ENCODE measurements at places on chromosomes 2 and 18.

GRCh38 chr2:119702918-119703401 lies 24.0 kb downstream of the TMEM177 start:
- DNase-seq: peak; percentile 45

DNA sequence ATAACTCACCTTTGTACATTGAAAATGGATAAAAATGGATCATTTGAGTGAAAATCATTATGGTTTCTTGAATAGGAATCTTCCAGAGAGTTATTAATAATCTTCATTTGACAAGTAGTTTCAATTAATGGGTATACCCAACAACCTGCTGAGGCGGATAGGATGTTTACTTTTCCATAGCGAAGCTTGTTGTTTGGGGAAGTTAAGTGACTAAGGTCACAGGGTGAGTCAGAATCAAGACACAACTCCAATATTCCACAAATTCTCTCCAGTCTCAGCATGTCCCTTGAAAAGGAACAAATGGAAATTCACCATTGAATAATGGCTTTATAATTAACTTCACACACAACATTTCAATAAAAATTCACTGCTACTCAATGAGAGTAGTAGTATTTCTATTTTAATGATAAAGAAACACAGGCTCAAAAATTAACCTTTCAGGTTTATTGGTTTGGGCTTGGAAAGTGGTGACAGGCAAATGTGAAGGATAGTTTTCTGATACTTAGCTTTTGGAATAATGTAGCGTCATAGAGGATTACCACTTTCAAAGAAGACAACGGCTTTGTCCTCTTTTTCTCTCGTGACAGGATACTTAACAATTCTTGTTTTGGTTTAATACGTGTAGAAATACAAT lies 211.3 kb downstream of the GPD2 start:
- no peak for DNase-seq

GRCh38 chr2:223019390-223019930 lies 32.5 kb upstream of the KCNE4 start:
- no peak for DNase-seq

GRCh38 chr2:134027980-134028379 lies 225.9 kb upstream of the MGAT5 start:
- DNase-seq: no peak

- DNase-seq: no peak
Observed at GRCh38 chr18:14922031-14922430, 174.1 kb downstream of the ANKRD30B start.

DNA sequence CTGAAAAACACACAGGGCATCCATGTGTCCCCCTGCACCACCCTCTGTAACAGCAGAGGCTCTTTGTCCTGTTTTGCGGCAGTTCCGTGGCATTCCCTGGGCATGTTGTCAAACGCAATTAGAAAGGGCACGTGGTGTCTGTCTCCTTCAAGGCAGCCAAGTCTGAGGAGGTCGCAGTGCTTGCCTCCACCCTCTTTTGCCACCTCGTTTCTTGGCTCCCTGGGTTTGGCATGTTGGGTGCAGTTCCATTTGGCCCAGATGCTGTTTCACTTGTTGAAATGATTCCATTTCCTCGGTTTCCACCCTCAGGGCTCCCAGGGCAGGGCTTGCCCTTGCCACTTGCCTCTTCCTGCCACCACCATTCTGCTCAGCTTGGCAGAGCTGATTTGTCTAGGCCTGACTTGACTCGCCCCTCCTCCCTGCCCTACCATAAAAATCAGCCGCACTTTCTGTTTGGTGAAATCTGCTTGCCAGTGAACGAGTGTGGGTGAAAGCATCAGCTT lies 12.4 kb downstream of the CCL20 start:
- DNase-seq: no peak

GRCh38 chr2:208074610-208075356 lies 49.5 kb upstream of the PLEKHM3 start:
- no peak for DNase-seq

GRCh38 chr2:95185973-95186372 lies 20.4 kb downstream of the ZNF2 start:
- DNase-seq: no peak

Measured in stimulated activated CD4-positive, alpha-beta T cell treated with anti-CD3 and anti-CD28 coated beads, Interleukin-15, amount 100 ng/mL, for 1 hour (primary cell).